ENCODE measurements at places on chromosomes 5 and 9.
A peak's percentile ranks its signal among the peaks of the same experiment; 100 is the strongest.

- DNase-seq: no peak
These were observed 26.8 kb downstream of the FYB1 start for GRCh38 chr5:39192450-39193160.

DNA sequence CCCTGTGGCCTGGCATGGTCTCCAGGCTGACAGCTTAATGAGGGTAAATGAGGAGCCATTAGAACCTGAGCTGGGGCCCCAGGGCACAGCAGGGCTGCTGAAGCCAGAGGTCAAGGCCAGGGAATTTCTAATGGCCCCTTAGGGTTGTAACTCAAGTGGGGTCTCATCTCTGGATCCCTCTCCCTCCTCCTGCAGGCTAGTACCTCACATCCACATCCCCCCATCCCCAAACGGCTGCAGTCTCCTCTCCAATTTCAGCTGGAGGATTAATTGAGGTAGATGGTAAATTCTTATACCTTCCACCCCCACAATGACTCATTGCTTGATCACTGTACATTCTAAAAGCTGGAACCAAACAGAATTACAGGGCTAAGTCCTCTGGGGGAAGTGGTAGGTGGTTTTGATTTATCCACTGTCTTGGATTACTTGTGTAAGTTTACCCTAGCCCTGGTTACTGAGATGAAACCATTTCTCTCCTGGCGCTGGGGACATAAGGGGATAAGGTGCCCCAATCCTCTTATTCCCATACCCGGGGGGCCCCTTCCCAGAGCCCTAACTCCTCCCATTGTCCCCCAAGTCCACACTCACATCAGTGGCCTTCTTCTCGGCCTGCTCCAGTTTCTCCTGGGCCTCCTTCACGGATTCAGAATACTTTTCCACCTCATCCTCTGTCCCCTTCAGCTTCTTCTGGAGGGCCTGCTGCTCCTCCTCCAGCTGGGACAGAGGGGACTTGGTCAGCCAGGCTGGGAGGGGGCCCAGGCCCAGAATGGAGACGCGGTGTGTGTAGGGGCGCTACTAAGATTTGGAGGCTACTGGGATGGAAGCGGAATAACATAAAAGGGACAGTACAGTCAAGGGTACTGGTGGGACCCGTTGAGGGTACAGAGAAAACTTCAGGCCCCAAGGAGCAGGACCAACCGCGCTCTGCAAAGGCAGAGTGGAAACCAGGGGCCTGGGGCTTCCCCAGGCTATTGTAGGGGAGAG is 875 bp downstream of the TPM2 start:
- no peak for DNase-seq

- DNase-seq: no peak
These were observed at the start of gene CA9 for GRCh38 chr9:35673132-35674024. Gene CA9 (plus strand): TSS chr9:35673928. CDS start chr9:35673960, 32 bp downstream.

- DNase-seq: no peak
These were observed 777 bp downstream of the GPSM1 start for GRCh38 chr9:136328011-136328621.

DNA sequence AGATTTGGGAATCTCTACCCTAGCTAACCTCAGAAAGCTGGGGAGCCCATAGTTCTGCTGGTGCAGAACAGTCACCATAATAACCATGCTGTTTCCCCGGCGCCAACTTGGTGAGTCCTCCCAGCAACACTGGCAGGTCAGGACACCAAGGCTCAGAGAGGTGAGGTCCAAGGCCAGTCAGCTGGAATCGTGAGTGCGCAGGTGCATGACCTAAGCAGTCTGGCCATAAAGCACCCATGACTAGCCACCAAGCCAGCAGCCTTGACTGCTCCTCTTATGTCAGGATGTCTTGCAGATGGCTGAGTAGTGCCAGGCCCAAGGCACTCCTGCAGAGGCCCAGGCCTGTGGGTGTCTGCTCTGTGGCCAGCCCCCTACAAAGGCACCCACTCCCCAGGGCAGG is 2.6 kb downstream of the RNF44 start:
- no peak for DNase-seq

- no peak for DNase-seq
These were observed 45.7 kb upstream of the ADRB2 start for GRCh38 chr5:148780711-148781110.

GRCh38 chr5:36459176-36460135 is 146.9 kb upstream of the SLC1A3 start:
- no peak for DNase-seq

DNA sequence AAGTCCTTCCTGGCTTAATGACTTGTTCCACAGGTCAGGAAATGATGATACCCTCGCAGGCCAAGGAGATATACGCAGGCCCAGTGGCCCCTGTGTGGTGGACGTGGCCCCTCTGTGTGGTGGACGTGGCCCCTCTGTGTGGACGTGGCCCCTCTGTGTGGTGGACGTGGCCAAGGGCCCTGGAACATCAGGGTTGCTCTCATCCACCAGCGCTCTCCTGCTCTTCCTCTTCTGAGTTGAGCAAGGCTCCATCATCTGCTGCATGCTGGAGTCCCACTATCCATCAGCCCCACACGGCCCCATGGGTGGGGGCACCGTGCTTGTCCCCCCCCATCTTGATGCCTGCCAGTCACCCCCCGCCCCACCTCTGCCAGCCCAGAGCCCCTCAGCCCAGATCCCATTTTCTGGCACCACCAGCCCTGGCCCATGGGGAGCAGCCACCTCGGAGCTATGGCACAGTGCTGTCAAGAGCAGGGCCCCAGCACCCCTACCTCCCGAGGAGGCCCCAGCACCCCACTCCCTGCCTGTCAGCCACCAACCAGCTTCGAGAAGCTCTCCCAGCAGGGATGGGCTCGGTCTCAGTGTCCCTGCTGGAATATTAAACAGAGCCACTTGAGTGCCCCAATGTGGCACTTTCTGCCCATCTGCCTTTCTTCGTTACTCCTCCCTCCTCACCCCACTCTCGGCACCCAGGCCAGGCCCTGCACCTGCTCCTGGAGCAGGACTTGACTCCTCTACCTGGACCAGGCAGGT is 8.1 kb downstream of the LRRC14B start:
- DNase-seq: no peak

- DNase-seq: no peak
These were observed 7.0 kb downstream of the ASS1 start for GRCh38 chr9:130451509-130452388.

DNA sequence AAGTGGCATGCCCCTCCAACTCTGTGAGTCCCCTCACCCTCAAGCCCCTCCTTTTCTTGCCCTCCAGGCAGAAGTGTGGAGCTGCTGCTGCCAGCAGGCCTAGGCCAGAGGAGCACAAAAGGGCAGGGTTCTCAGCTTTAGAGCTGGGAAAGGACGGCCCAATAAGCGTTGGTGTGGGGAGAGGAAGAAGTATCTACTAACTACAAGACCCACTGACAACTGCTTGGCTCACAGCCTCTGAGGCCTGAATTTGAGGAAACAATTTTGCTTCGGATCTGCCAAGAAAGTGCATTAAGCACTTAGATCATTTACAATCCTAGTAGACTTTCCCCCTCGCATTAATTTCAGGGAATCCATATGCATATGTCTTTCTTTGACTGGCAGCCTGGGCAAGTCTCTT is 179.4 kb downstream of the SNX18 start:
- DNase-seq: no peak

GRCh38 chr9:68495247-68495646 is 45.4 kb downstream of the TMEM252 start:
- no peak for DNase-seq

- DNase-seq: peak; percentile 64
These were observed 15.0 kb downstream of the GLIPR2 start for GRCh38 chr9:36151316-36152210.

DNA sequence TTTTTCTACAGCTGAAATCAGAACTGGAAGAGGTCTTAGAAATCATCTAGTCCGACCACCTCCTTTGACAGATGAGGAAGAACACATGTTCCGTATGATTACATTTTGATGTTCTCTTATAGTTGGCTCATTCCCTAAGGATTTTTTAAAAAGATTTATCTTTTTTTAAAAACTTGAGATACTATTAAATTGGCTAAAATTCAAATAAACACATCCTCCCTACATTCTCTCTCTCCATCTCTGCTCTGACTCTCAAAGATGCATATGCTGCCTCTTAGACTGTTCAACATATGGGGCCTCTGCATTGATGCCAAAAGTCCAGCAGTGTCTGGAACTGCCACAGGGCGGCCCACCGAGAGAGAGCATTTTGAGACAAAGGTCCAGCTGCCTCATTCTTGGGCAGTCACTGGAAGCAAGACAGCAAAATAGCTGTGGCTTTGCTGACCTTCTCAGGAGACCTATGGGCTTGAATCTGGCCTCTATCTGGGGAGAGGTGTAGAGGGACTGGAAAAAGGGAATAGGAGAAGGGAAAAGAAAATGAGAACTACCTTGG is 12.8 kb upstream of the TSSK1B start:
- DNase-seq: no peak

GRCh38 chr9:3007326-3007725 is 163.4 kb upstream of the PUM3 start:
- no peak for DNase-seq

DNA sequence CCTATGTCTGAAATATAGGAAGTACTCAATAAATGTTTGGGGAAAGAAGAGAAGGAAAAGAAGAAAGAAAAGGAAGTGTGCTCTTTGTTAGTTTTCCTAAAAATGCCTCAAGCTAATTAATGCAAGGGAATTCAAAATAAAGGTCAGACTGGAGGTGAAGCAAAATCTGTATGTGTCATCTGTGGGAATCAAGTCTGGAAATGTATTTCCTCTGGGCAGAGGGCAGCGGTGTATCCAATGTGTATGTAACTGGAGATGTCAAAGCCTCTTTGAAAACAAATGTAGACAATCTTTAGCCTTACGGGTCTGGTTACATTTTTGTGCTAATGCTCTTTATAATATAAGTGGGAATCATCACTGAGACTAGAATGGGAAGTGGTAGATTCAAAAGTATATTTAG is 471.4 kb downstream of the MAN2A1 start:
- no peak for DNase-seq

DNA sequence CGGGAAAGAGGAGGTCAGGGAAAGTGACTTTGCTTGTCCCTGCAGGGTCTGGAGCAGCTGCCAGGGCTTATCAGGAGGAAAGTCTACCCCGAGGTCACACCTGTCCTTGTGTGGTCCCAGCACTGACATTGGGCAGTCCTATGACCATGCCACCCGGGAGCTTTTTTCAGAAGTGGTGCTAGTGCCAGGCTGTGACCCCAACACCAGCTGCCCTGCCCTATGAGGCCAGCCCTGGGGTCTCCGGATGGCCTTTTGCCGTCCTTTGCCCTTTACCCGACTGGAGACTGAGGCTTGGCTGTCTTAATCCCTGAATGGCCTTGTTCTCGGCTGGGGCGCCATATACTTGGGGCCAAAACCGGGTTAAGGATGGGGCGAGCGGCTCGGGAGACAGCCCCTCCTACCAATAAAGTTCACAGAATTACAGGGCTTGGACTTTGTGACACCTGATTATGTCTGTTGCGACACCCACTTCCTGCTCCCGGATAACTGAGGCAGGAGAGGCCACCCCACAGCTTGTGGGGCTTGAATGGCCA is 22.2 kb upstream of the SLC9A3 start:
- no peak for DNase-seq

- no peak for DNase-seq
These were observed 163.8 kb downstream of the TMEM38B start for GRCh38 chr9:105858006-105858690.

DNA sequence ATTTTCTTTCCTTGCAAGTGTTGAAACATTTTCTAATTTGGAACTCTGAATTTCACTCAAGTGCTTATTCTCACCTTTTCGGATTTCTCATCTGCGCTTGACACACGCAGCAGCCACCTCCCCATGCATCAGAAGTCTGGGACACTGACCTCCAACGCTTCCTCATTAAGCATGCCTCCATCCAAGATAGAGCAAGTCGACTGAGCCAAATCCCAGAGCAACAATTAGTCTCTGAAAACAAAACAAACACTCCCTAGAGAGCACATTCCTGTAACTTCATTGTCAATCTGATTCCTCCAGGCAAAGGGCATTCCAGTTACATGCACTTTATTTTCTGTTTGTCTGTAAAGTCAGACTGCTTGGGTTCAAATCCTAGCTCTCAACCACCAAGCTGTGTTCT is 5.7 kb downstream of the CD180 start:
- no peak for DNase-seq

Measured in GM18507 (cell line).